ENCODE measurements at places on chromosomes 4 and X.
A peak's percentile ranks its signal among the peaks of the same experiment; 100 is the strongest.

- no peak for DNase-seq
These were observed 7.3 kb downstream of the CACNA1F start for GRCh38 chrX:49225858-49226257.

DNA sequence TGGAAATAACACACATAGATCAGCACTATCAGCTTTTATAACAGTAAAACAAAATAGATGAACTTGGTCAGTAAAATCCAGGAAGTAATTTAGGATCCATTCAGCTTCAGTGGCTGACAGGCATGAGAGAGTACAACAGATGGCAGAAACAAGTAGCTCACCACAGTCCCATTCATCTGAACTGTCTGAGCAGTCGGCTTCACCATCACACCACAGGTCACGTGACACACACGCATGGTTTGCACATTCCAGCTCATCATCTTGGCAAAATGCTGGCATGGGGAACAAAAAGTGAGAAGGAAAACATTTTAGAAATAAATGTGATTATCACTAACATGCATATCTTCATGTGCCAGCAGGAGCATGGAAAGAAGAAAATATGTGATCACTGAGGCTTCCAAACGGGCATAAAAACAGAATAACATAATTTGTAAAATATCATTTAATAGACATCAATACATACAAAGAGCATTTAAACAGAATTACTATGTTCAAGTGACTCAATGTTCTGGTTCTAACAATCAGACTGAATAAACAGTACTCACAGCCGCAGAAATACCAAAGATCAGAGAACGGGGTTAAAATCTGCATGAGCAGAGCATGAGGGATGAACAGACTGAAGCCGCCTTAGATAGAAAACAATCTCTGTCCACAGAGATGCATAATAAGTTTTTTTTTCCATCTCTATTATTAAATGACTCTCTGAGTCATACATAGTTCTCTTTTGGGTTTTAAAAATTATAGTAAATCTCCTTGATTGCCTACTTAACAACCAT lies 158.1 kb downstream of the ATP10D start:
- DNase-seq = no peak

GRCh38 chr4:144709159-144709558 lies 63.2 kb downstream of the HHIP start:
- DNase-seq = no peak

DNA sequence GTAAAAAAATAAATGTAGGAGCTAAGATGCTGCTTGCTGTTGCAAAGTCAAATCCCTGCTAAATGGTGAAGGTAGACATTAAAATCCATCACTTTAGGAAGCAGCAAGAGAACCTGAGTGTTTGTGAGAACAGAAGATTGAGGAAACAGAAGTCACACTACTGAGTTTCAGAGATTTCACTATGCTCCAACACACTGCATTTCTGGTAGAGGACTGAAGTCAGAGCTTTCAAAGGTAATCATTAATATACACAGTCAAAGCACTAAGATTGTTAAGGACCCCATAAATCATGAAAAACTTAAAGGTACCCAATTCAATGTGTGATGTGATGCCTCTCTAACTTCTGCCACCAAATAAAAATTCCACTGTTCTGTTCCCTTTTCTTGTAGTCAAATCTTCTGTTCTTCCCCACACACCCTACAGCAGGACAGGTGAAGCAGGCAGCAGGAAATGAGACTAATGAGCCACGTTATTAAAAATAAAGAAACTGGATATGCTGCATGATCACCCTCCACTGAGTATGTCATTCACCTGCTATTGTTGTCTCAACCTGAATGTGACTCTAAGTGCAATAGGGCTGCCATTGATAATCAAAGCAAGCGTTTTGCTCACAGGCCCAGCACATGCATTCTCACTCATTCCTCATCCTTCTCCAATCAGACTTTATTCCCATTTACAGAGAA lies 28.9 kb upstream of the APELA start:
- DNase-seq = no peak

DNA sequence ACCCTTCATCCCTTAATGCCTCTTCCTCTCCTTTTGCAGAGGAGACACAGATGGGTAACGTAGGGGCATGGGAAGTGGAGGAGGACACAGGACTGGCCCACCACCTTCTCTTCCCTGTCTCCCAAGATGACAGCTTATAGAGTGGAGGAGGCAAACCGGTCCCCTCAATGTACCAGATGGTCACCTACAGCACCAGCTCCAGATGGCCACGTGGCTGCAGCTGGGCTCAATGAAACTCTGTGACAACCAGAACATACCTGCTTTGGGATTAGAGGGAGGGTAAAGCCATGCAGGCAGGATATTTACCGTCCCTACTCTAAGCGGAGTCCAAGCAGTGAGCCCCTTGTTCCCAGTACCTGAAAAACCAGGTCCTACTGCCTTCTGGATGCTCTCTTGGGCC lies 7.5 kb upstream of the KLHL15 start:
- no peak for DNase-seq

DNA sequence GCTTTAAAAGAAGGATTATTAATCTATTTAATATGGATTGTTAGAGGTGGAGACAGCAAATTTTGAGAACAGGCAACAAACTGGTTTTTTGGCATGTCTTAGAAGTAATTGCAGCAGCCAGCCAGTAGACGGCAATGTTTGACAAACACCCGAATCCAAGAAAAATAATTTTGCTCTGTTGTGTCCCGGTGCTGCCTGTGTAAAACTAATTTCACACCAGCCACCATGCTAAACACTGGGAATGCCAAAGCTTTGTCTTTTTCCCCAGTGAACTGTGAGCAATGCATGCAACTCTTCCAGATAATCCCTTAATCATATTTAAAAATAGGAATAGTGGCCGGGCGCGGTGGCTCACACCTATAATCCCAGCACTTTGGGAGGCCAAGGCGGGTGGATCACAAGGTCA lies 25.9 kb downstream of the SMIM31 start:
- DNase-seq = peak; percentile 47

DNA sequence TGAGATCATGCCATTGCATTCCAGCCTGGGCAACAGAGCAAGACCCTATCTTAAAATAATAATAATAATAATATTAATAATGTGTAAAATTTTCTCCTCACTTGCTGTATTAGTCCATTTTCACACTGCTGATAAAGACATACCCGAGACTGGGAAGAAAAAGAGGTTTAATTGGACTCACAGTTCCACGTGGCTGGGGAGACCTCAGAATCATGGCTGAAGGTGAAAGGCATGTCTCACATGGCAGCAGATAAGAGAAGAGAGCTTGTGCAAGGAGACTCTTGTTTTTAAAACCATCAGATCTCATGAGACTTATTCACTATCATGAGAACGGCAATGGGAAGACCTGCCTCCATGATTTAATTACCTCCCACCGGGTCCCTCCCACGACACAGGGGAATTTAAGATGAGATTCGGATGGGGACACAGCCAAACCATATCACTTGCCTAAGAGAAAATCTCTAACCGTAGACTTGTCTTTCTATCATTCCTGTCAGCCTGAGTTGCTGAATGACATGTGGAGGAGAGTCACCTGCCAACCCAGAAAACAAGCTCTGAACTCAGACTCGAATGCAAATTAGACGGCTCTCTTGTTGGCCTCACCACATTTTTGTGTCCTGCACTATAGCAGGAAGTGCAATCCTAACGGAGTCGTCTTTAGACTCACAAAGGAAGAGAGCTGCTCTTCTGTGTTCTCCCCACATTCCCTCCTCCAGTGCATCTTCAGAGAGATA lies 51.9 kb upstream of the DCTD start:
- DNase-seq = no peak

GRCh38 chrX:9301836-9302235 lies 163.0 kb upstream of the TBL1X start:
- DNase-seq = no peak

- DNase-seq = no peak
These were observed 3.0 kb upstream of the SEC31A start for GRCh38 chr4:82893942-82894341.

Measured in neural crest cell (in vitro differentiated cells).